Spinal cord (tissue), 10 donors: ENCODE measurements at places on chromosomes 2 and 18. TPM values are rescaled to one million over a fixed set of nuclear protein-coding genes. Genes with fewer than 3 reads are reported as not detected.

Gene CELF4
- 26.6 TPM for total RNA-seq

Gene IL36B
- total RNA-seq, result not detected

Gene TMEM17
- total RNA-seq, result 8.7 TPM

Gene NMUR1
- total RNA-seq, result 0.30 TPM

Gene CABYR
- 18.2 TPM for total RNA-seq

Gene FSIP2
- 4.1 TPM for total RNA-seq

Gene STEAP3
- total RNA-seq, result 7.0 TPM

Gene CPO
- total RNA-seq, result 0.33 TPM

DNA sequence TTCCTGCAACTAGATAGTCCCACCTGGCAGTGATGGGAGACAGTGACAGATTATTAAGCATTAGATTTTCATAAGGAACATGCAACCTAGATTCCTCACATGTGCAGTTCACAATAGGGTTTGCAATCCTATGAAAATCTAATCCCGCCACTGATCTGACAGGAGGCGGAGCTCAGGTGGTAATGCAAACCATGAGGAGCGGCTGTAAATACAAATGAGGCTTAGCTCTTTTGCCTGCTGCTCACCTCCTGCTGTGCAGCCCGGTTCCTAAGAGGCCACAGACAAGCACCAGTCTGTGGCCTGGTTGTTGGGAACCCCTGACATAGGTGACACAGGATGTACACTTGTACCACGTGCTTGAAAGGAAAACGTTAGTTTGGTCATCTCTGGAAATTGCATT, 41.6 kb downstream of the CDH19 start:
- DNase-seq, result no peak
- H3K4me1 ChIP-seq, result no peaks in the 10 kb centered on the region
- no peak overlapping the region for H3K27ac ChIP-seq

- peaks cover 12% of the 10 kb centered on the region for H3K36me3 ChIP-seq
- peaks cover 9% of the 10 kb centered on the region for H3K4me1 ChIP-seq
- no peak overlapping the region for H3K4me3 ChIP-seq
- no peak for DNase-seq
- H3K27ac ChIP-seq, result no peak overlapping the region
These were observed 3.4 kb downstream of the RPS27A start for GRCh38 chr2:55235724-55236538.

DNA sequence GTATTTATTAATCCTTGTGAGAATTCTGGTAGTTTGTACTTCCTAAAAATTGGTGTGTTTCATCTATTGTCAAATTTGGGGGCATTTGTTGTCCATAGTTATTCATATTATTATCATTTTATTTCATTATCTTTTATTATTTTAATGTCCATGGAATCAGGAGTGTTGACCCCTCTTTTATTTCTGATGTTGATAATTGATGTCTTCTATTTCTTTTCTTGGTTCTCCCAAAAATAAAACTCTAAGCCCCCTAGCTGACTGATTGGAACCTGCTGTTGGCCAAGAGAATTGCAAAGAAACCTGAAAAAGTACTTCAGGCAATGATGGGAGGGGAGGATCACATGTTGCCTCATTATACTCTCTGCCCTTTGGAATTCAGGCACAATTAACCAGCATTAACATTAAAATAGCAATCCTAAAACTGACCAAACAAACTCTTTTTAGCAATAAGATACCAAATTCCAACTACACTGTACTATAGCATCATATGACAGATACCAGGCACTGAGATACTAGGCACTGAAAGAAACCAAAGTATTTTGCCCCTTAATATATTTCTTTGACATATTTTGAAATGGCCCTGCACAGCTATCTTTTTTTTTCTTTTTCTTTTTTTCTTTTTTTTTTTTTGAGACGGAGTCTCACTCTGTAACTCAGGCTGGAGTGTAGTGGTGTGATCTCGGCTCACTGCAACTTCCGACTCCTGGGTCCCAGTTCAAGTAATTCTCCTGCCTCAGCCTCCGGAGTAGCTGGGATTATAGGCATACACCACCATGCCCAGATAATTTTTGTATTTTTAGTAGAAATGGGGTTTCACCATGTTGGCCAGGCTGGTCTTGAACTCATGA, 1097.2 kb upstream of the CNTNAP5 start:
- H3K27ac ChIP-seq, result no peak overlapping the region
- H3K36me3 ChIP-seq, result no peaks in the 10 kb centered on the region
- no peaks in the 10 kb centered on the region for H3K27me3 ChIP-seq
- no peak for DNase-seq
- H3K4me3 ChIP-seq, result no peak overlapping the region

GRCh38 chr2:188494906-188495305, 203.2 kb downstream of the GULP1 start:
- H3K27me3 ChIP-seq, result no peaks in the 10 kb centered on the region
- no peak overlapping the region for H3K27ac ChIP-seq
- no peaks in the 10 kb centered on the region for H3K36me3 ChIP-seq

DNA sequence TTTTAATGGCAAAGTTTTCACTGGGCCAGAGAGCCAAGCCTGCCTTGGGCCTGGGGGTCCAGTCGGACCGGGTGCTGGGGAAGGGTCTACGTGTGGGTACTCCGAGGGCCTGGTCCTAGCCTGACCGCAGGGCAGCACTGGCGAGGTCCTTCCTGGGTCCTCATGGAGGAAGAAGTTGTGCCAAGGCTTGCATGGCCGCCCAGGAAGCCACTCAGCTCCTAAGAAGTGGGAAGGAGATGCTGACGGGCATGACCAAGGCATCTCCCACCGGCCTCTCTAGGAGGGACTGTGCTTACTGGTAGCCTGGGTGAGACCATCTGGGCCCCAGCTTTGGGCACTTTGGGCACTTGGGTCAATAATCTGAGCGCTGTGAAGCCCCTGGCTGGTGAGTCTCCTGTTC, 22.6 kb downstream of the CIB4 start:
- no peak for DNase-seq
- peaks cover 34% of the 10 kb centered on the region for H3K4me1 ChIP-seq
- H3K4me3 ChIP-seq, result no peak overlapping the region
- no peaks in the 10 kb centered on the region for H3K36me3 ChIP-seq
- H3K27ac ChIP-seq, result no peak overlapping the region

DNA sequence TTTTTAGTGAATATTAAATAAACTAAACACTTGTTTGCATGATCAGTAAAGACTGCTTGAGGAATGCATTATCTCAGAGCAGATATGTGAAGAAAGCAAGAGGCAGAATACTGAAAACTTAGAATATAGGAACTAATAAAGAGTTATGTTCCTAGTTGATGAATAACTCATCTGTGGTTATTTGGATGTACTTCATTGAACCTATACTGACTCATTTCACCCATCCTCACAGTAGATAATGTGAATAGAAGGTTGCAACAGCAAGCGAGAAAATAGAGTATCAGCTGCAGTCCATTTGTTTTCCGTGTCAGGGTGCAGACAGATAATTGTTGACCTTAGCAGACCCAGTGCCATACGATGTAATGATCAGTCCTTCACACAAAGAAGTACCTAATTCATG, 945.7 kb upstream of the LRRTM1 start:
- DNase-seq, result no peak
- no peaks in the 10 kb centered on the region for H3K36me3 ChIP-seq
- no peak overlapping the region for H3K4me3 ChIP-seq
- no peaks in the 10 kb centered on the region for H3K27me3 ChIP-seq
- no peaks in the 10 kb centered on the region for H3K4me1 ChIP-seq

GRCh38 chr2:172782506-172783164, 47.0 kb downstream of the RAPGEF4 start:
- no peak for DNase-seq
- no peak overlapping the region for H3K27ac ChIP-seq
- no peak overlapping the region for H3K4me3 ChIP-seq
- H3K27me3 ChIP-seq, result no peaks in the 10 kb centered on the region
- H3K4me1 ChIP-seq, result peaks cover 11% of the 10 kb centered on the region

DNA sequence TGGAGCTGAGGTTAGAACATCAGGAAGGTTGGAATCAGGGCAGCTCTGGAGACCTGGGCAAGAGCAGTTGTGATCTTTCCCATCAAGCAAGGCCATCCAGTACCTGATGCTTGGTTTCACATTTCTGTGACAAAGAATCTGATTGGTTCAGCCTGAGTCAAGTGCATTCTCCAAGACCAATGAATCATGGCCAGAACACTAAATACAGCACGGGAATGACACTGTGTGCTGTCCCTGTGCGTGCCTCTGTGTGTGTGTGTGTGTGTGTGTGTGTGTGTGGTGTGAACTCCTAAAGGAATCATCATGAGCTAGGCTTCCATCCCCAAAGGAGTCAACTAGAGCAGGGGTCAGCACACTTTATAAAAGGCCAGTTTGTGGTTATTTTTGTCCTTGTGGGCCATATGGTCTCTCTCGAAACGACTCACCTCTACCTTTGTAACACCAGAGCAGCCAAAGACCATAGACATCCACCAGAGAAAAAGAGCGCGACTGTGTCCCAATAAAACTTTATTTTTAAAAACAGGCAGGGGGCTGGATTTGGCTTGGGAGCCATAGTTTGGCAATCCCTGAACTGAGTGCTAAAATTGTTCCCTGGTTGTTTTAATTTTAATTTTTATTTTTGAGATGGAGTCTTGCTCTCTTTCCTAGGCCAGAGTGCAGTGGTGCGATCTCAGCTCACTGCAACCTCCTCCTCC, 99.7 kb downstream of the INHBB start:
- no peaks in the 10 kb centered on the region for H3K36me3 ChIP-seq
- no peak for DNase-seq
- H3K4me3 ChIP-seq, result no peak overlapping the region
- H3K27ac ChIP-seq, result no peak overlapping the region
- peaks cover 32% of the 10 kb centered on the region for H3K4me1 ChIP-seq

DNA sequence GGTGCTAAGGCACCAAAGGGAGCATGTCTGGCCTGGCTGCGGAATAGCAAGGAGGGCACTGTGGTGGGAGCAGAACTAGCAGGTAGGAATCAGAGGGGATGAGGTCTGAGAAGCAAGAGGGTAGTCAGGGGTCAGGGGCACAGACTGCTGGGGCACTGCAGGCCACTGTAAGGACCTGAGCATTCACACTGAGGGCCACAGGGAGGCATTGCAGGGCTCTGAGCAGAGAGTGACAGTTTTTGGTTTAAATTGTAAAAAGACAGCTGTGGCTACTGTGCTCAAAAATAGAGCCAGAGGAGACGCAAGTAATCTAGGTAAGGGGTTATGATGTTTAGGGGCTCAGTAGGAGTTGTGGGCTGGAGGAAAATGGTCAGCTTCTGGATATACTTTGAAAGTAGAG, 41.5 kb downstream of the ARHGAP25 start:
- peaks cover 9% of the 10 kb centered on the region for H3K4me1 ChIP-seq
- no peak overlapping the region for H3K4me3 ChIP-seq
- H3K27me3 ChIP-seq, result no peaks in the 10 kb centered on the region
- H3K27ac ChIP-seq, result no peak overlapping the region

DNA sequence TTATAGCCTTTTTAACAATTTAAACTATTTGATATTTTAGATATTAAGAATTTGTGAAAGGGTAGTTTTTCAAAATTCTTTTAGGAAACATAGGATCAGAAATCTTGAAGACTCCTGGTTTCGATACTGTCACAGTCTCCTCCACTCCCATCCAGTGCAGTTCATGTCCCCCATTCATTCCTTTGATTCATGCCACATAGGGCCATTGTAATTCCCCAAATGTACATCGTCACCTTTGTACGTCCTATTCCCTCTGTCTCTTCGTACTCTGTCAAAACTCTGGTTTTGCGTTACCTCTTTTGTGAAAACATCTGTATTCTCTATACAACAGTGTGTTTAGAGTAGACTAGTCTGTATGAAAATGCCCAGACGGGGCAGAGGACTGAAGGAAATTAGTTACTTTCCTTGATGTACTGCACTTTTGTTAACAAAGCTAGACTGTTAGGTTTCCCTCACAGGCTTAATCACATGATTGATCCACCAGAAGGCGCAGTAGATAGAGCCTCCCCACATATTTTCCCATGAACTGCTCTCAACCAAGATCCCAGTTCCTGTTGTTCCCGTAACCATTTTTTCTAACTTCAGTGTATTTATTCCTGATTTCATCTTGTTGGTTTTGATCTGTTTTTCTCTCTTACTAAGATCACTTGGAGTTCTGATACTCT, 2.5 kb downstream of the MRPL35 start:
- peaks cover 7% of the 10 kb centered on the region for H3K36me3 ChIP-seq
- H3K27ac ChIP-seq, result peak overlapping the region; percentile 37
- H3K27me3 ChIP-seq, result no peaks in the 10 kb centered on the region
- peaks cover 8% of the 10 kb centered on the region for H3K4me1 ChIP-seq
- DNase-seq, result peak; percentile 63
- no peak overlapping the region for H3K4me3 ChIP-seq

DNA sequence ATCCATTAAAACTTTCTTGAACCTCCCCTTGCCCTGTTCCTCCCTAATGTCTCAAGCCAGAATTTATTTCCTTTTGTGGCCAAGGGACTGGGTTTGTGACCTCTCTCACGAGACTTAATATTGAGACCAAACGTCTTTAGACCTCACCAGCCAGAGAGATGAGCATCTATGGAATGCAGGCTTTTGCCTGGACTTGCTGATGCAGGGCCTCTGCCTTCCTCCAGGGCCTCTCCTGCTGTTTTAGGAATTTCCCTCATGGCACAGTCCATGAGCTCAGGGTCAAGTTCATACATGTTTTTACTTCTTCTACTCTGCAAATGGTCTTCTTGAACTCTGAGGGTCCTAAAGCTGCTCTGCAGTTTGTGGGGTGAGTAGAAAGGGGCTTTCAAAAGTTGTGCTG, 22.3 kb downstream of the IL1B start:
- no peak overlapping the region for H3K4me3 ChIP-seq
- no peak overlapping the region for H3K27ac ChIP-seq
- no peaks in the 10 kb centered on the region for H3K36me3 ChIP-seq
- H3K4me1 ChIP-seq, result peaks cover 6% of the 10 kb centered on the region
- no peaks in the 10 kb centered on the region for H3K27me3 ChIP-seq
- peak; percentile 30 for DNase-seq

DNA sequence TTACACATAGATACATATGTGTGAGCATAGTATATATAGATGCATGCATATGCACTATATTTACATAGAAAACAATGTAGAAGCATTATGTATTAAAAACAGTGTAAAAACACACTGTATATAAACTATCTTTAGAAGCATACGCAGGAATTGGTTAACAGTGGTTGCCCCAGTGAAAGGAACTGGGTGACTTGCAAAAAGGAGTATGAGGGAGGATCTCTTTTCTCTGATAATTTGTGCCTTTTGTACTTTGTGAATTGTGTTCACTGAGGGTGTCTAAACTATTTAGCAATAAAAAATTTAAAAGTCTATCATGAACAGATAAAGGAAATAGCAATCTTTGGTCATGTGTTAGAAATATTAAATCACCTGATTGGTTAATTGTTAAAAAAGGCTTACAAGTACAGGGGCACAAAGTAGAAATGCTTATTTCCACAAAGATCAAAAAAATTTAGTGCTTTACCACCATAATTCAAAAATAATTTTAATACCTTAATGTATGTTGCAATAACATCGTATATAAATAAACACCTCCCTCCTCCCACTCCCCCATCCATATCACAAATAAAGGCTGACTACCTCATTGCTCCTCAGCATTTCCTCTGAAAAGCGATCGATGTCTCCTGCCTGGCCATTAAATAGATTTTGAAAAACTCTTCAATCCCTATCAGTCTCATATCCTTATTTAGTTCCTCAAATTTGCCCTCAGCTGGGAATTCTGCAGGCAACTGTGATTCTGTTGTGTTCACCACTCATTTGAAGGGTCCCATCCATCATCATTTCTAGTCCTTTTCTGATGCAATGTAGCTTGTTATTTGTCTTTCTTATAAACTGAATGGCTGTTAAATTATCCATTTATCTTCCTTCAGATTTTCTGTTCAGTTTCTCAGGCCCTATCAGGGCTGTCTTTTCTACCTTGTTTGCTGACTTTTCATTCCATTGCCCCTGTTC, 257.3 kb downstream of the AGPS start:
- H3K4me1 ChIP-seq, result peaks cover 7% of the 10 kb centered on the region
- DNase-seq, result no peak
- H3K27ac ChIP-seq, result no peak overlapping the region

GRCh38 chr2:100321179-100321865, 979 bp downstream of the LONRF2 start:
- peaks cover 23% of the 10 kb centered on the region for H3K27me3 ChIP-seq
- H3K4me1 ChIP-seq, result peaks cover 13% of the 10 kb centered on the region
- H3K4me3 ChIP-seq, result peak overlapping the region; percentile 41
- DNase-seq, result peak; percentile 77
- peak overlapping the region; percentile 33 for H3K27ac ChIP-seq
